ENCODE measurements at places on chromosomes 13 and 19.

GRCh38 chr19:51803967-51804366 is 9.0 kb downstream of the FPR3 start:
- no peak for DNase-seq

DNA sequence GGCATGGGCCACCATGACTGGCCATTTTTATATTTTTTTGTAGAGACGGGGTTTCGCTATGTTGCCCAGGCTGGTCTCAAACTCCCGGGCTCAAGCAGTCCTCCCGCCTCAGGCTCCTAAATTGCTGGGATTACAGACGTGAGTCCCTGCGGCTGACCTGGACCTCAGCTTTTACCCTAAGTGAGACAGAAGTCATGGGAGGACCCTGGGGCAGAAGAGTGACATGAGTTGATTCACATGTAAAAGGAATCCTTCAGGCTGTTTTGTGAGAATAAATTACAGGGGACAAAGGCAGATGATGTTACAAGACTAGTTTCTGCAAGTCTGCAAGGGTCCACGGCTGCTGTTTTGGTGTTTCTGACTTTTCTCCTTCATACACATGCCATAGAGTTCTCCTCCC is 2.6 kb upstream of the BCAM start:
- no peak for DNase-seq

DNA sequence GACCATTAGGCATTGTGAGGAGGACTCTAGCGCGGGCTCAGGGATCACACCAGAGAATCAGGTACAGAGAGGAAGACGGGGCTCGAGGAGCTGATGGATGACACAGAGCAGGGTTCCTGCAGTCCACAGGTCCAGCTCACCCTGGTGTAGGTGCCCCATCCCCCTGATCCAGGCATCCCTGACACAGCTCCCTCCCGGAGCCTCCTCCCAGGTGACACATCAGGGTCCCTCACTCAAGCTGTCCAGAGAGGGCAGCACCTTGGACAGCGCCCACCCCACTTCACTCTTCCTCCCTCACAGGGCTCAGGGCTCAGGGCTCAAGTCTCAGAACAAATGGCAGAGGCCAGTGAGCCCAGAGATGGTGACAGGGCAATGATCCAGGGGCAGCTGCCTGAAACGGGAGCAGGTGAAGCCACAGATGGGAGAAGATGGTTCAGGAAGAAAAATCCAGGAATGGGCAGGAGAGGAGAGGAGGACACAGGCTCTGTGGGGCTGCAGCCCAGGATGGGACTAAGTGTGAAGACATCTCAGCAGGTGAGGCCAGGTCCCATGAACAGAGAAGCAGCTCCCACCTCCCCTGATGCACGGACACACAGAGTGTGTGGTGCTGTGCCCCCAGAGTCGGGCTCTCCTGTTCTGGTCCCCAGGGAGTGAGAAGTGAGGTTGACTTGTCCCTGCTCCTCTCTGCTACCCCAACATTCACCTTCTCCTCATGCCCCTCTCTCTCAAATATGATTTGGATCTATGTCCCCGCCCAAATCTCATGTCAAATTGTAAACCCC is 2.8 kb upstream of the CEACAM5 start:
- peak; percentile 69 for DNase-seq

DNA sequence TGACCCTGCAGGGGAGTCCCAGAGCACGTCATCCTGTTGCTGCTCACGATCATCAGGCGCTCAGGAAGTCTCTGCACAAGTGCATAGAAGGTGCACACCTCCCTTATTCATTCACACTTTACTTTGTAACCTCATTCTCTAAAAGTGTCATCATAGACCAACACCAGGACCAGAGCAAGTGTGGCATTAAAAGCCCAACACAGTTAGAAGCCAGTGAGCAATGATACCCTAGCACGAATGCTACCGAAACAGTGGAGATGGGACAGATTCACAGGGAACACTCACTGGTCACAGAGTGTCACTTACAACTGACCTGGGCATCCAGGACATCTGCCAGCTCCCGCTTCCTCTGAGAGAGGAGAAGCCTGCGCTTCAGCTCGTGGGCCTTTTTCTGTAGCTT is 17.0 kb downstream of the HAUS8 start:
- DNase-seq = no peak

GRCh38 chr13:36807616-36808015 is 11.4 kb upstream of the RFXAP start:
- no peak for DNase-seq

DNA sequence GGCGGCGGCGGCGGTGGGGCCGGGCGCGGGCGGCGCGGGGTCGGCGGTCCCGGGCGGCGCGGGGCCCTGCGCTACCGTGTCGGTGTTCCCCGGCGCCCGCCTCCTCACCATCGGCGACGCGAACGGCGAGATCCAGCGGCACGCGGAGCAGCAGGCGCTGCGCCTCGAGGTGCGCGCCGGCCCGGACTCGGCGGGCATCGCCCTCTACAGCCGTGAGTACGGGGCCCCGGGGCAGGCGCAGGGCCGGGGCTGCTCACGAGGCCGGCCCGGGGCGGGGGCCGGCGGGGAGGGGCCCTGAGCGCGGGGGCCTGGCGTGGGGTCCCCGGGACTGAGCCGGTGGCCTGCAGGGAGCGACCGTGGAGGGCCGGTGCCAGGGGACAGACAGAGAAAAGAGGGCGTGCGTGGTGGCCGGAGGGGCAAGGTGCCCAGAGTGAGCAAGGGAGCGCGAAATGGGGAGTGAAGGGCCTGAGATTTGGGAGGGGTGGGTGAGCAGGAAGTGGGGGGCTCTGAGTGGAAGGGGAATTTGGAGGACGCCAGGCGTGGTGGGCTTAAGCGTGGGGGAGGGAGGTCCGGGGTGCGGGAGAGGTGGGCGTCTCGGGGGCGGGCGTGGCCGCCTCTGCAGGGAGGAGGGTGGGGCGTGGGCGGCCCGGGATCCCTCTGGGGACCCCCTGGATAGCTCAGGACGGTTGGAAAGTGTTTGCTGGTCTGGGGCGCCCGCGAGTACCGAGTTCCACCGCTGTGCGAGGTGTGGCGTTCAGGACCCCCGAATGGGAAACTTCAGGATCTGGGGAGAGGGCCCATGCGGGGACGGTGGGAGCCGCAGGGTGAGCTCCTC is 575 bp downstream of the CARM1 start:
- DNase-seq = peak; percentile 72

GRCh38 chr19:41883463-41883820 is 458 bp downstream of the ARHGEF1 start:
- DNase-seq = no peak

DNA sequence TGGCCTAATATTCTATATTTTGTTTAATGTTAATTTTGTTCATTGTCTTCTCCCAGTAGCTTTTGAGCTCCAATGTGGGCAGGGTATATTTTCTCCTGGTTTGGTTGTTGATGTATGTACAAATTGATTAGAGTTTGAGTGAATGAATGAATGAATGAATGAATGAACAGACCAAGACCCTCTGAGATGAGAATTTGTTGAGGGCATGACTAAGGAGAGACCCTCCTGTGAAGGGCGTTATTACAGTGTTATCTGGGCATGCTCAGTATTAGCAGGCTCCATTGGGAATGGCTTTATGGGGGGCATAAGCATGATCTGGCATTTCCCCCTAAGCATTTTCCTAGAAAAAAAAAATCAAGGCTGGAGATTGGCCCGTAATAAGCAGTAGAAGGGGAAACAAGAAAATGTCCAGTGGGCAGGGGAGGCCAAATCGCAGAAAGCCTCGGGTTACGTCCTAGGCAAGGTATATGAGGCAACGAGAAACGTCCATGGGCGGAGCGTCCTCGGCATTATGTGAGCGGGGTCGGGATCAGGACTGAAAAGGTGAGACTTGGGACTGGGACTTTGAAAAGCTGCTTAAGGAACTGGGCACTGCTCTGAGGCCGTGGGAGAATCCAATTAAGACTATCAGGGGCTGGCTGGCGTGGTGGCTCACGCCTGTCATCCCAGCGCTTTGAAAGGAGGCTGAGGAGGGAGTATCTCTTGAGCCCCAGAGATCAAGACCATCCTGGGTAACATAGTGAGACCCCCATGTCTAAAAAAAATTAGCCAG is 904 bp upstream of the ARHGAP33 start:
- no peak for DNase-seq

DNA sequence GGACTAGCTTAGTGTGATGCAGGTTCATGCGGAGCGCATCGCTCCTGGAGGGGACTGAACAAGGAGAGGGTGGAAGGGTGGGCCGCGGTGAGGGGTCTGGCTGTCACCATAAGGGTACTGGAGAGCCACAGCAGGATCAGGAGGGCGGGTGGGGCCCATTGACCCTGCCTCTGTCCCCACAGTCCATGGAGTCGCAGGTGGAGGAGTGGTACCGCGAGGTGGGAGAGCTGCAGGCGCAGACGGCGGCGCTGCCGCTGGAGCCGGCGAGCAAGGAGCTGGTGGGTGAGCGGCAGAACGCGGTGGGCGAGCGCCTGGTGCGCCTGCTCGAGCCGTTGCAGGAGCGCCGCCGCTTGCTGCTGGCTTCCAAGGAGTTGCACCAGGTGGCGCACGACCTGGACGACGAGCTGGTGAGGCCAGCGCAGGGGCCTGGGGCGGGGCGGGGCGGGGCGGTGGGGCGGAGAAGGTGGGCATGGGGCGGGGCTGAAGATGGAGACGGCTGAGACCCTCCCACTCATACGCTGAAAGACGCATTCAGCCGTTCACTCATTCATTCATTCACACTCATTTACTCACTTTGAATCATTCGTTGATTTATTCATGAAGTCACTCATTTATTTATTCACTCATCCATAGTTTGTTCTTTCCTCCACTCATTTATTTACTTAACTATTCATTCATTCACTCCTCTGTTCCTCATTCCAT is 27.5 kb upstream of the SHKBP1 start:
- DNase-seq = peak; percentile 86

DNA sequence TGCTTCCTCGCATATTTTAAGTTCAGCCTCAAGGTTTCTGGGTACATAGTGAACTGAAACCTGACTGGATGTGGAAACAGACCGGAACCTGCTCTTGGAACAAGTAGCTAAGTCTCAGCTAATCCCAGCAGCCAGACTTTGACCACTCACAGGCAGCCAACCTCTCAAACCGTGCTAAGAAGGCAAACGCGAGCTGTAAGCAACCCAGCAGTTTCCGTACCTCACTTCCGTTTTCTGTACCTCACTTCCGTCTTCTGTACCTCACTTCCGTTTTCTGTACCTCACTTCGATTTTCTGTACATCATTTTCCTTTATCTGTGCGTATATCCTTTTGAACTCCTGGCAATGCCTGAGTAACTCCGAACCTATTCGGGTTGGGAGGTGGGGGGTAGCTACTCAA is 96.8 kb downstream of the SUCLA2 start:
- DNase-seq = no peak

All from activated CD8-positive, alpha-beta memory T cell treated with anti-CD3 and anti-CD28 coated beads, Interleukin-2, amount 50 U/mL, for 48 hours (primary cell).